ENCODE measurements at places on chromosomes 7 and 10.

GRCh38 chr7:25391295-25391861 lies 163.1 kb upstream of the NPVF start:
- no peak for DNase-seq

- no peak for DNase-seq
These were observed 33.4 kb downstream of the CCDC6 start for GRCh38 chr10:59872892-59873463.

DNA sequence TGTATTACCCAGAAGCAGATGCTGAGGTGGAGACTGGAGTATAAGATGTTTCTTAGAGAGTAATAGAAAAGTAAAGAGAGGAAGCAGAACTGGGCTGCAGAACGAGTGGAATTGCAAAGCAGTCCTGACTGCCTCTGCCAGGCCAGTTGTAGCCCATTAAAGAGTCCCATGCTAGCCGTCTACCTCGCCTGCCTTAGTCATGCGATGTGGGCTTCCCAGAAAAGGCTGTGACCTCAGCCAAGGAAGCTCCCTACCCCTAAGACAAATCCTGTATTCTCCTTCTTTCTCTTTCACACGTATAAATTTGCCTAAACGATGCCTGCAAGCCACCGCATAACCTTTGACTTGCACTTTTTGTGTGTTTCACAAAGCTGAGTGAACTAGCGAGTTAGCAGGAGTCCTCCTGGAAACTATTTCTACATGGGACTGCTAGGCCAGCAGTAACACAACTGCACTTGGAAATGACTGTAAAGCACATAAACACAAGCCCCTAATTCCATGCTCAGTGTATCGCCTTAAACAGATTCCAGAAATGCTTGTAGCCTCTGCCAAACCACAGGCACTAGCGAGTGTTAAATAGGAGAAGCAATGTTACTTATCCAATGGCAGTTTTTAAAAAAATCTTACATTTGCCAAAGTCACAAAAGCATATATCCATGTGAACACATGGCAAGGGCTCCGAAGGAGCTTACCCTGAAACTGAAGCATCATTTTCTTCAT lies 47.4 kb upstream of the GNAI1 start:
- no peak for DNase-seq

GRCh38 chr7:77497079-77497478 lies 40.0 kb upstream of the PTPN12 start:
- no peak for DNase-seq

- no peak for DNase-seq
These were observed 19.2 kb upstream of the OR6B1 start for GRCh38 chr7:143980746-143981510.

- DNase-seq: no peak
These were observed 61.2 kb downstream of the KLF6 start for GRCh38 chr10:3723766-3724165.

DNA sequence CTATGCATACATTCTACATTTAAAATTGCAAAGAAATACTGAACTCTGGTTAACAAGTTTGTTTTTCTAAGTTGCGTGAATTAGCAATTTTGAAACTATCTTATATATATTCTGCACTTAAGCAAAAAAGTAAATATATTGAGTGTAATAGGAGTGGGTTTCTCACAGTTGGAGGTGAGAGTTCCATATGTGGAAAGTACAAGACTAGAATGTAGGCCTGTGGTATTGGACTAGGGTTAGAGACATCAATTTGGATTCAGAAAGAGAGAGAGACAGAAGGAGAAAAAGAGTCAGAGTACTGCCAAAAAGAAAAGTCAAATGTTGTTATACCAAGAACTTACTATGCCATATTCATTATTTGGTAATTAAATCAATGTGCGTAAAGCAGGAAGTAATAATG lies 47.3 kb upstream of the ITGB8 start:
- no peak for DNase-seq

DNA sequence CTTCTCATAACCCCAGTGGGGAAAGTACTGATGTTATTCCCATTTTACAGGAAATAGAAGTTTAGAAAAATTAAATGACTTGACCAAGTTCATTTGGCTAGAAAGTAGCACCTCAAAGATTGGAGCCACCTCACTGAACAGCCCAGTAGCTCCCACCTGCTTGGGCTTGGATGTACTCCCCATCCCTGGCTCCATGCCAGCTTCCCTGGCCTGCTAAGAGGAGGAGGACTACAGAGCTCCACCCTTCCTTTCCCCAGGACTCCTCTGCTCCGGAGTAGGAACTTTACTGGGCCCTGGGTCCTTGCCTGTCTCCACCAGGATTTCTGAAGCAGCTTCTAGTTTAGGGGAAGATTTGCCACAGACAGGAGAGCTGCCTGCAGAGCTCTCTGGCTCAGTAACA lies 3.1 kb downstream of the HPS6 start:
- DNase-seq: no peak

DNA sequence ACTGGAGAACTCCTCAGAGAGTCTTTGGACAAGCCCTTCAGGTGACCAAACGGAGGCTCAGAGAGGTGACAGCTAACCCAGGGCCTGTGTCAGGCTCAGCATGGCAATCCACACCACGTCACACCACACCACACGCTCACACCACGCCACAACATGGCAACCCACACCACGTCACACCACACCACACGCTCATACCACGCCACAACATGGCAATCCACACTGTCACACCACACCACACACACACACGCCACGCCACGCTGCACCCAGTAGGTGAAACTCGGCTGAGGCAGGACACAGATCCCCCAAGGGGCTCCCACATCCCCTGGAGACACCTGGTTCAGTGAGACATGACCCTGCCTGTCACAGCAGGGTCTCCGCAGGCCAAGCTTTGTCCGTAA lies 107.3 kb downstream of the PDGFA start:
- DNase-seq: no peak

GRCh38 chr10:29585488-29585976 lies 49.2 kb downstream of the SVIL start:
- DNase-seq: no peak

DNA sequence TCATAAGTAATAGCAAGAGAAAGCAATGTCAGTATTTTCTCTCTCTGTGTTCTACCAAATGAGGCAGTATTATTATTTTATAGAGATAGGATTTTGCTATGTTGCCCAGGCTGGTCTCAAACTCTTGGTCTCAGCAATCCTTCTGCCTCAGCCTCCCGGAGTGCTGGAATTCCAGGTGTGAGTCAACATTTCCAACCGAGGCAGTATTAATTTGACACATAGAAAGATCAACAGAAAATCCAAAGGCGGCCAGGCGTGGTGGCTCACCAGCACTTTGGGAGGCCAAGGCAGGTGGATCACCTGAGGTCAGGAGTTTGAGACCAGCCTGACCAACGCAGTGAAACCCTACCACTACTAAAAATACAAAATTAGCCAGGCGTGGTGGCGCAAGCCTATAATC lies 71.8 kb downstream of the SMURF1 start:
- DNase-seq: no peak

- DNase-seq: no peak
These were observed 228.7 kb upstream of the CCDC6 start for GRCh38 chr10:60135020-60135419.

GRCh38 chr10:9452056-9452455 lies 1397.6 kb downstream of the GATA3 start:
- DNase-seq: no peak

DNA sequence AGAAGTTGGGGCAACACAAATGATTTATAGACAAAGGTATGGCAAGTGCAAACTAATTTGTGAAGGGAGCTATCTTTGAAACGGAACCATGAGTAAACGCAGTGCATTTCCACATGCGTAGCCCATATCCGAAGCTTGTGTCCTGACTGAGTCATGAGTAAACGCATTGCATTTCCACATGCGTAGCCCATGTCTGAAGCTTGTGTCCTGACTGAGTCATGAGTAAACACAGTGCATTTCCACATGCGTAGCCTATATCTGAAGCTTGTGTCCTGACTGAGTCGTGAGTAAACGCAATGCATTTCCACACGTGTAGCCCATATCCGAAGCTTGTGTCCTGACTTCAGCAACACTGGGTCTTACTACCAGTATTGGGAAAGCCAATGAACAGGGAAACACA lies 95.0 kb downstream of the CELF2 start:
- DNase-seq: no peak

- DNase-seq: no peak
These were observed 28.6 kb upstream of the NDST2 start for GRCh38 chr10:73840056-73840402.

- no peak for DNase-seq
These were observed 100.5 kb upstream of the NRP1 start for GRCh38 chr10:33434933-33435332.

- DNase-seq: no peak
These were observed 15.9 kb downstream of the FKBP6 start for GRCh38 chr7:73343671-73344380.

GRCh38 chr7:111324228-111324627 lies 233.3 kb downstream of the LRRN3 start:
- no peak for DNase-seq

DNA sequence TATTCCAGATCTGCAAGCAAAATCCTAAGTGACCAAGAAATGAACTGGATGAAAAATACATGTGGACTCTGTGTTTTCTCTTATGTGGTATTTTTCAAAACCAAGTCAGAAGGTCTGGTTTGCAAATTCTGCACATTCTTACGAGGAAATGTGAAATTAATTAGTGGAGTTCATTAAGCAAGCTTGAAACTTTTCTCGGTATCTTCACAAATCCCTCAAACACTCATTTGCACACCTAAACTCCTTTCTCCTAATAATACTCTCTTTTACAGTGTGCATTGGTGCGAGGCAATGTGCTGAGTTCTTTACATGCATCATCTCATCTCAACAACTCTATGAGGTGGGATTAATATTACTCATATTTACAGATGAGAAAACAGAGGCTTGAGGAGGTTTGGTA lies 82.1 kb downstream of the MTERF1 start:
- no peak for DNase-seq

GRCh38 chr7:47804767-47805545 lies 143.3 kb downstream of the PKD1L1 start:
- DNase-seq: no peak

DNA sequence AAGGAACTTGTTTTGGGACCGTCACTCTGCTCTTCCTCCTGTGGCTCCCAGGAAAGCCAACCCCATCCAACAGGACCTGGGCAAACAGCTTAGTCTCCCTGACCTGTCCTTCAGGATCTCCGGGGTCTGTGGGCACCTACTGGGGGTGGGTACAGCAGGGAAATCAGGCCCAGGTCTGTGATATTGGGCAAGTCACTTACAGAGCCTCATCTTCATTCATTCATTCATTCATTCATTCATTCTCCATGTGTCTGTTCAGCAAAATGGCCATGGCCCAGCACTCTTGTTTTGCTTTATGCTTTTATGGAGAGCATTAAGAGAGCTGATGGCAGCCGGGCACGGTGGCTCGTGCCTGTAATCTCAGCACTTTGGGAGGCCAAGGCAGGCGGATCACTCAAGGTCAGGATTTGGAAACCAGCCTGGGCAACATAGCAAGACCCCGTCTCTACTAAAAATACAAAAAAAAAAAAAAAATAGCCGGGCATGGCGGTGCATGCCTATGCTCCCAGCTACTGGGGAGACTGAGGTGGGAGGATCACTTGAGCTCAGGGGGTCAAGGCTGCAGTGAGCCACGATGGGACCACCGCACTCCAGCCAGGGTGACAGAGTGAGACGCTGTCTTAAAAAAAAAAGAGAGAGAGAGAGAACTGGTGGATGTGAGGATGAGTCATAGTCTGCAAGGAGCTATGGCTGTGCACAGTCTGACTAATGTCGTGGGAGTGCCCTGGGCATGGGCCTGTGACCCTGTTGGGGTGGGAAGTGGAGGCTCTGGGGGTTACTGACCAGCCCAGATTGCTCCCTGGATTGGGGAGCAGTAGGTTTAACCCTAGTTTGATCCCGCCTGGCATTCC lies 54.3 kb downstream of the CLIP2 start:
- DNase-seq: no peak

GRCh38 chr7:17832820-17833355 lies 107.4 kb downstream of the SNX13 start:
- no peak for DNase-seq

DNA sequence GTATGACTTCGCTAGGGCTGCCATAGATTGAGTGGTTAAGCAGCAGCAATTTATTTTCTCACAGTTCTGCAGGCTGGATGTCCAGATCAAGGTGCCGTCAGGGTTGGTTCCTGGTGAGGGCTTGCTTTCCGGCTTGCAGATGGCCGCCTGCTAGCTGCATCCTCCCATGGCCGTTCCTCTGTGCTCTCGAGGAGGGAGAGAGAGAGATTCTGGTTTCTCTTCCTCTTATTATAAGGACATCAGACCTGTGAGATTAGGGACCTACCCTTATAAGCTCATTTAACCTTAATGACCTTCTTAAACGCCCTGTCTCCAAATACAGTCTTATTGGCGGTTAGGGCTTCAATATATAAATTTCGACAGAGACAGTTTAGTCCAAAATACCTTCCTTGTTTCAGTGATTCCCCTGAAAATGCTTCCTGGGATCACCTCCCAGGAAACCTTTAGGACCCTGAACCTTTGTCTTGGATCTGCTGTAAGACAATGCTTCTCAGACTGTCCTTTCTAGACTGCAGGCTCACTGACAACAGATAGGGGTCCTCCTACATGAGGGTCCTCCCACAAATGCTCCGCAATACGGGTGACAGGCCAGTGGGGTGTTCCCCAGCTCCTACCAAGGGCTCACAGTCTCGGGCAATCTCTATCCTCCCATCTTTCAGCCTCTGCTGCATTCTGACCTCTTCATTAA lies 82.5 kb upstream of the BAIAP2L1 start:
- DNase-seq: no peak

DNA sequence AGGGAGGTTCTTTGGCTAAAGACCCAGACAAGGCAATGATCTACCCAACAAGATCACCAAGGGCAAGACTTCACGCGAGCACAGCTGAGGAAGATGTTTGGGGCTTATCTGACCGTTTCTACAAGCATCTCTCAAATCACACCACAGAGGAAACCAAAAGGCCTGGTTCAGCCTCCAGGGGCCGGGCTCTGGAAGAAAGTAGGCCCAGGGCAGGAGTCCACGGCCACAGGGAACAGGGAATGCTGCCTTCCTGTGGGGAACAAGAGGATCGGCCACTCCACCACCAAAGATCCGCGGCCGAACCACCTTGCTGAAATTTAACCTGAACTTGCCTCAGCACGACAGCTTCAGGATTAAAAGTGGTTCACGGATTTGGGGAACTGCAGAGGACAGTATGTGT lies 332.5 kb downstream of the PTPRN2 start:
- no peak for DNase-seq

DNA sequence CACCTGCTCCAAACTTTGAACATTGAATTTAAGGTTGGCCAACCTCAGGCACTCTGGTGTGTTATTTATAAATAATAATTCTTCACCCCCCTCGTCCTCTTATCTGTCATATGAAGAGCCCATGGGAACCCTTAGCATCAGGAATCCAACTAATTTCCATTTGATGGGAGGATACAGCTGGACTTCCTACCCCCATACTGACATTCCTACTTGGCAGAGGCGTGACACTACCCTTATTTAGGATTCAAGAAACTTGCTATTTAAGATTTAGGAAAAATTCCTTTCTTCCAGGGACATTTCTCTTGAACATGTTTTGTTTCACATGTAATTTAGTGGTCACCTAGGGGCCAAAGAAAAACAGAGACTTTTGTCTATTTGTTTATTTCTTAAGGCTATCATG lies 171.9 kb upstream of the NRP1 start:
- no peak for DNase-seq
